MCF 10A (cell line): ENCODE measurements at places on chromosomes 5 and 9. TPM values are rescaled to one million over a fixed set of nuclear protein-coding genes. Genes with fewer than 3 reads are reported as not detected.

The F2RL1 gene
- total RNA-seq, result 30.7 and 34.9 TPM in 2 replicates

The PWWP2A gene
- 20.6 and 21.3 TPM in 2 replicates for total RNA-seq

The PCDHB4 gene
- 0.44 and 1.3 TPM in 2 replicates for total RNA-seq

The PSMB7 gene
- 264 and 352 TPM in 2 replicates for total RNA-seq

The PCDHB10 gene
- total RNA-seq, result 1.2 and 1.4 TPM in 2 replicates

The CDH9 gene
- not detected in 2 replicates for total RNA-seq

The TXNDC8 gene
- total RNA-seq, result not detected in 2 replicates

The NDUFS6 gene
- 44.1 and 65.6 TPM in 2 replicates for total RNA-seq

DNA sequence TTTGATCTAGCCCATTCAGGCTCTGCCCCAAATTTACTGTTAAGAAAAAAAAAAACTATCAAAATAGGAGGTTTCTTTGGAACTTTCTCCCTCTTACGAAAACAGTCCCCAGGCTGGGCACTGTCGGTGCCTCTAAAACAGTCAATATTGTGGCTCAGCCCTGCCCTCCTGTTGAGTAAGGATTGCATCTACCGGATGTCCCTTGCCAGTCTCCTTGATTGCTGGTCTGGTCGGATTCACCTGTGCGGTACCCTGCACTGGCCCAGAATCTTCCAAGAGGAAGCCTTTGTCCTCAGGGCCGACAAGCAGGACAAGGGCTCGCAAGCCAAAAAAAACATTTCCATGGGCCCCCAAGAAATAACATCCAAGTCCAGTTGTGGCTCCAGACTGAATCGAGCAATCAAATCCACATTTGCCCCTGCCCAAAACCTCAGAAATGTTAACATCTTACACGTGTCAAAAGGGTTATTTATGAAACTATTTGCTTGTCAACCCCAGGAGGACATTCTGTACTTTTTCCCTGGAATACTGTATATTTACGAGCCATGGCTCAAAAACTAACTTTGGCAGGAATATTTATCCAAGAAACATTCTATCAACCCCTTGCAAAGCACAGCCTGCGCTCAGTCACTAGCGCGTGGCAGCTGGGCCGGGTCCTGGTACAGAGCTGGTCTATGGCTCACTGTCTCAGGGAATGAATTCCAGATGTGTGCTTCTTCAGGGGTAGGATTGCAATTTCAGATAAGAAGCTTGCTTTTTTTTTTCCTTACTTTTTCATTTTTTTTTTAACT, 129.2 kb upstream of the ADRA1B start:
- DNase-seq, result no peak
- H3K4me3 ChIP-seq, result no peak overlapping the region
- H3K36me3 ChIP-seq, result no peaks in the 10 kb centered on the region
- H3K27me3 ChIP-seq, result no peaks in the 10 kb centered on the region
- no peak overlapping the region for H3K27ac ChIP-seq
- H3K4me1 ChIP-seq, result peaks cover 19% of the 10 kb centered on the region

- no peaks in the 10 kb centered on the region for H3K27me3 ChIP-seq
- no peaks in the 10 kb centered on the region for H3K36me3 ChIP-seq
- H3K4me3 ChIP-seq, result no peak overlapping the region
- no peaks in the 10 kb centered on the region for H3K4me1 ChIP-seq
Observed at GRCh38 chr9:117080765-117081390, 334.0 kb downstream of the ASTN2 start.

DNA sequence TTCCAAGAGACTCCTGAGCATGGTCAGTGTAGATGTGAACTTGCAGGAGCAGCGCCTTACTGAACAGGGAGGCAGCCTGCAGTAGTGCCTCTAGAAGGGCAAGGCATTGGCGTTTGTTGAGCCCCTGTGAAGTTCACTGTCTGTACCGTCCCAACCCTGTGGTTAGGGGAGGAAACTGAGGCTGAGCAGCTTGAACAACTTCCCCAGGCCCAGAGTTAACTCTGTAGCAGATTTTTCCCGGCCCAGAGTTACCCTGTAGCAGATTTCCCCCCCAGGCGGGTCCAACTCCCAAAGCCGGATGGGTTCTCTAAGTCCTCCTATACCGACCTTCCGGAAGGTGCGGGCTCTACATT, 9.6 kb downstream of the LMX1B start:
- no peak overlapping the region for H3K4me3 ChIP-seq
- no peaks in the 10 kb centered on the region for H3K27me3 ChIP-seq
- H3K27ac ChIP-seq, result no peak overlapping the region
- peaks cover 6% of the 10 kb centered on the region for H3K36me3 ChIP-seq
- no peaks in the 10 kb centered on the region for H3K4me1 ChIP-seq

- DNase-seq, result no peak
- H3K4me3 ChIP-seq, result no peak overlapping the region
- H3K27ac ChIP-seq, result no peak overlapping the region
- H3K36me3 ChIP-seq, result no peaks in the 10 kb centered on the region
Observed at GRCh38 chr9:128247226-128247803, 28.5 kb downstream of the GOLGA2 start.

DNA sequence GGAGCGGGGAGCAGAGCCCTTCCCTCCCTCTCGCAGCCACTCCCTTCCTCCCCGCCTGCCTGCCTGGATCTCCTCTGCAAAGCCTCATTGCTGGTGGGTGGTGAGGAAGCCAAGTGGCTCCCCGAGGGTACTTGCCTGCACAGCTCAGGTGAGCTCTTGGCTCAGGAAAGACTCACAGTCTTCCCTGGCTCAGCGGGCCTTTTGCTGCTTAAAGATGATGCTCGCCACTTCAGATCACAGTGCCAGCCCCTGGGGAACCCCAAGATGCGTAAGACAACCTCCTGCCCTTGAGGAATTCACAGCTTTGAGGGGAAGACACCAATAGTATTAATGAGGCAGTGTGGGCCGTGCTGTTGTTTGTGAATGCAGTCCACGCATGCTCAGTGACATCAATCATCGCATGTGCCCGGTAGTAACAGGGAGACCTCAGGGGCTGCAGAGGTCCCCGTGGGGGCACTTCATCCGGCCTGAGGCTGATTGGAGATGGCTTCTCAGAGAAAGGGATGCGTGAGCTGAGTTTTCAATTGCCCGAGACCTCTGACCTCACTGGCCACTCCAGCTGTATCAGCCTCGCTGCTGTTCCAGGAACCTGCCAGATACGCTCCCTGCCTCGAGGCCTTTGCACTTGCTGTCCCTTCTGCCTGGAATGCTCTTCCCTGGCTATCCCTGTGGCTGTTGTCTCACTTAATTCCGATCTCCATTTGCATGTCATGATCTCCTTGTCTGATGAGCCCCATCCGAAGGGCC, 36.8 kb downstream of the ERGIC1 start:
- no peak overlapping the region for H3K4me3 ChIP-seq
- H3K4me1 ChIP-seq, result peaks cover 8% of the 10 kb centered on the region
- no peak for DNase-seq
- peaks cover 6% of the 10 kb centered on the region for H3K36me3 ChIP-seq

DNA sequence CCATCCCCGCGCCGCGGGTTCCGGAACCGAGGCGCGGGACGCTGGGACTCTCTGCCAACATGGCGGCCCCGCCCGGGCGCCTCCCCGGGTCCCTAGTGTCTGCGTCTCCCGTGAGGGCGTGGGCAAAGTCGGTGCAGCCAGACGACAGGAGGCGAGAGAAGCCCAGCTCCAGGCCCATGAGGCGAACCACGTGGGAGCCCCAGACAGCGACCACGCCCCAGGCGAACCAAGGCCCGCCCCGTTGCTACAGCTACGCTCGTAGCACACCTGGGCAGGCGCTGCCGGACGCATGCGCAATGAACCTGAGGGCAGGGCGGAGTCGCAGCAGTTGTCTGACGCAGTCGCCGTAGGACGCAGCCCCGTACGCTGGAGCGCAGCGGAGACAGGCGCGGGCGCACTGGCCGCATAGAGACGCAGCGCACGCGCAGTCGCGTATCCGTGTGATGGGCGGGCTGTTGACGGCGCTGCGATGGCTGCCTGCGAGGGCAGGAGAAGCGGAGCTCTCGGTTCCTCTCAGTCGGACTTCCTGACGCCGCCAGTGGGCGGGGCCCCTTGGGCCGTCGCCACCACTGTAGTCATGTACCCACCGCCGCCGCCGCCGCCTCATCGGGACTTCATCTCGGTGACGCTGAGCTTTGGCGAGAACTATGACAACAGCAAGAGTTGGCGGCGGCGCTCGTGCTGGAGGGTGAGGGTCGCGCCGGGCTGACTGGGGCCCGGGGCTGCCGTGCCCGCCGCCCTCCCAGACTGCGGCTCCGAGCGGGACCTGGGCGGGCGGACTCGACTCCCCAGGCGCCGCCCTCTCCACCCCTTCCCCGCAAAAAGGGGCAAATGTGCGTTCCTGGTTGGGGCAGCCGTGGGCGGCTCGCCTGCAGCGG, at the start of gene MAN1B1:
Gene MAN1B1 (plus strand): TSS at position 455 of the 878 bp plus-strand sequence. CDS start 15 bp downstream, at position 470.
- peak within 1 kb of the TSS; percentile 89 for H3K27ac ChIP-seq
- peaks cover 40% of the 10 kb centered on the region for H3K4me1 ChIP-seq
- no peaks in the 10 kb centered on the region for H3K27me3 ChIP-seq
- peak; percentile 99 for DNase-seq
- H3K36me3 ChIP-seq, result peaks cover 29% of the 10 kb centered on the region

GRCh38 chr9:20364959-20365358, 257.3 kb downstream of the MLLT3 start:
- H3K4me1 ChIP-seq, result no peaks in the 10 kb centered on the region
- H3K4me3 ChIP-seq, result no peak overlapping the region
- DNase-seq, result no peak
- H3K36me3 ChIP-seq, result no peaks in the 10 kb centered on the region

DNA sequence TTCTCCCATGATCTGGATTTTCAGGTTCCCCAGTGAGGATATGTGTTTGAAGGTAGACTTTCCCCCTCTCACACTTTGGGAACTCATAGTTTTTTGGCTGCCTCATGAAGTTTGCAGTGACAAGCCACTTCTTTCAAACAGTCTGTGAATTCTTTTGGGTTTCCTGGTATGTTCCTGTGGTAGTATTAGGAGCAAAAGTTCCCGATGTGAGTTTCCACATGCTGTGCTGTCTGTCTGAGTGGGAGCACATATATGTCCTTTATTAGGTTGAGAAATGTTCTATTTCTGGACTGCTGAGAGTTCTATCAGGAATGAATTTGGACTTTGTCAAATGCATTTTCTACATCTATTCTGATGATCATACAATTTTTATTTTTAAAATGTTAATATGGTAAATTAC, 273.2 kb upstream of the TARS1 start:
- H3K27me3 ChIP-seq, result no peaks in the 10 kb centered on the region
- H3K4me1 ChIP-seq, result no peaks in the 10 kb centered on the region
- no peak overlapping the region for H3K4me3 ChIP-seq
- no peaks in the 10 kb centered on the region for H3K36me3 ChIP-seq
- no peak for DNase-seq

DNA sequence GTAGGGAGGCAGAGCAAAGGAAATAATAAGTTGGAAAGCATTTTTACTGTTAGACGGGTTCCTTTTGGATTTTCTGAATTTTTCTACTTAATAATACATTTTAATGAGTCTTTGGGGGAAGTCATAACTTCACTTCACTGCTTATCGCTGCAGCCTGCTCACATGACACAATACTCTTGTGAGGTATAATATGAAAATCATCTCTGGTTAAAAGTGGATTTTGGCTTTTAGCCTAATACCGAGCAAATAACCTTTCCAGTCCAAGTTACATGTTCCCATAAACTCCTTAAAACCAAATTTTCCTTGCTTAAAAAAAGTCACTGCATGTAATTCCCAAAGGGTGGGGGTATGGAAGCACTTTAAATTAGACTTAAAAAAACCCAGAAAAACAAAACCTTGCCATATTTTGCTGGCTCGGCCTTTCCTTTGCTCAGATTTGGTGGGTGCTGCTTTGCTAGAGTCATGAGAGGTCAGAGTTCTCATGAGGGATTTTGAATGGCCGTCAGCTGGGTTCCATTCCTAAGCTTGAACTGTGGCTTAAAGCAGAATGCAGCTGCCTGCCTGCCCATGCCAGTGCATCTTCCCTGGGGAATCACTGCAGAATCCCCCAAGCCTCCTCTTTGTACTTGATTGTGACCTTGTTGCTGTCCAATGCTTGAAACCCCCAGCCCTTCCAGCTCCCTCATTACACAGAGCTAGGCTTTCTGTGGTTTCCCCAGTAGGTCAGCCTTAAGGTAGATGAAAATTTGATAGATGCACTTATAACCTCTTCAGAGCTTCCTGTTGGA, 331.8 kb downstream of the KDM4C start:
- no peak overlapping the region for H3K27ac ChIP-seq
- H3K4me3 ChIP-seq, result no peak overlapping the region
- no peaks in the 10 kb centered on the region for H3K27me3 ChIP-seq

DNA sequence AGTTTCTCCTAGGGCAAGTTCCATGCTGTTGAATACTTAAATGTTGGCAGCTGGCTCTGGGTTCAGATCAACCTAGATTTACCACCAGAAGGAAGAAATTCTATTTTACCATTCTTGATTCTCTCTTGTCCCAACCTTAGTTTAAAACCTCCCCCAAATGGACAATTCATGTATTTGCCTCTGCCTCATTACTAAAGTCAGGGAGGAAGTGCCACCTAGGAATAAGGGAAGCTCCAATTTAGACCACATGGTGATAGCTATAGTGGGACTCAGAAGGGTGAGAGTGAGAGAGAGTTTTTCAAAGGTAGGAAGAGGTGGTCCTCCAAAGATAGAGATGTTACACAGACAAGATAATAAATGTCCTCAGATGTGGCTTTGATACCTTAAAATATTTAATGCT, 53.4 kb upstream of the PAM start:
- no peak overlapping the region for H3K27ac ChIP-seq
- no peaks in the 10 kb centered on the region for H3K36me3 ChIP-seq
- no peaks in the 10 kb centered on the region for H3K27me3 ChIP-seq
- no peak for DNase-seq
- H3K4me3 ChIP-seq, result no peak overlapping the region
- no peaks in the 10 kb centered on the region for H3K4me1 ChIP-seq
